Omental fat pad (tissue), 4 donors: ENCODE measurements at places on chromosomes 3 and 15.

- no peak for DNase-seq
Measured at GRCh38 chr15:94231723-94232468, 535 bp downstream of the MCTP2 start.

DNA sequence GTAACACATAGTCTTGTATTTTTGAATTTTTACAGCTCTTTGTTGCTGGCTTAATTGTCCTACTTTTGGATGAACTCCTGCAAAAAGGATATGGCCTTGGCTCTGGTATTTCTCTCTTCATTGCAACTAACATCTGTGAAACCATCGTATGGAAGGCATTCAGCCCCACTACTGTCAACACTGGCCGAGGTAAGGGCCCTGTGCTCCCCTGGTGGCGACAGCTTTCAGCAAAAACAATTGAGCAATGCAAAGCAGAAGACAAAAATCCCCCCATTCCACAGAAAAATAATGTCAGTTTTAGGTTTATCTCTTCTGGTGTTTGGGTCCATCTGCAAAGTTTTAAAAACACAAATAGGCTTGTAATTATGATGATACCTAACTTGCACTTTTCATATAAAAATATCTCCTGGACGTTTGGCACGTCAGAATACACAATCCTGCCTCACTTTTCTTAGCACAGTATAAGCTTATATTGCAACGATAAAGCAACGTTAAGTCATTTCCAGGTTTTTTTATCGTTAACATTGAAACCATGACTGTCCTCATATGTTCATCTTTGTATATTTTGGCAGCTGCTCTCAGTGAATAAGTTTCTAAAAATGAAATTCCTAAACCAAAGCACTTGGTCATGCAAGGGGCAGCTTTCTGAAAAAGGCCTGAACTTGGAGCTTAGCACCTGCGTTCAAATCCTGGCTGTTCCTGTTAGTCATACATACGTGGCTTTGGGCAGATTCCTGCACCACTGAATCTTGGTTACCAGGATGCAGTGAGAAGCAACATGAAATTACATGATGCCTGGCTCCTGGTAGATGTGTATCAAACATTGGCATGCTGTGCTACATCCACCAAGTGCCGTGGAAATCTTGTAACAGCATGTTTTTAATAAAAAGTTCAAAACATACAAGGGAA, 8.5 kb downstream of the SEC61A1 start:
- no peak for DNase-seq

GRCh38 chr15:80309769-80310384, 57.9 kb upstream of the CTXND1 start:
- no peak for DNase-seq

DNA sequence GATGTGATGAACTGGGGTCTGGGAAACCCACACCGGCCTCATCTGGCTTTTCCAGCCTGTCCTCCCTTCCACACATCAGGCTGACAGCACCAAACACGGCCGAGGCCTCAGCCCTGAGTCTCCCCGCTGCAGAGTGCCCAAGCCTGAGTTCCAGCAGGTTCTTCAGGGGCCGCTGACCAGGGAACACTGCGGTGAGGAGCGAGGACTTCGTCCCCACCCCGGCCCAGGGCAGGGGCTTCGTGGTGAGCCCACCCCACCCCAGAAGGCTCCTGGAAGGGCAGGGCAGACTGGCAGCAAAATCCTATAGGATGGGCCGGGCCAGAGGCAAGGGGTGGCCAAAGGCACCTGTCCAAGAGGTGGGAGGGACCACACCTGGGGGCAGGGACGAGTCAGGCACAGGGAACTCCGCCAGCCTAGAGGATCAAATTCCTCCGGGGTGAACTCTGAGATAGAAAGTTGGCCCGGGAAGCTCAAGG, at the start of gene SLC51A:
SLC51A (plus strand) TSS at position 446 of the 476 bp plus-strand sequence. CDS start 179 bp downstream, outside the sequence.
- DNase-seq: no peak

- DNase-seq: no peak
Measured at GRCh38 chr3:101806491-101806890, 27.5 kb downstream of the NXPE3 start.

DNA sequence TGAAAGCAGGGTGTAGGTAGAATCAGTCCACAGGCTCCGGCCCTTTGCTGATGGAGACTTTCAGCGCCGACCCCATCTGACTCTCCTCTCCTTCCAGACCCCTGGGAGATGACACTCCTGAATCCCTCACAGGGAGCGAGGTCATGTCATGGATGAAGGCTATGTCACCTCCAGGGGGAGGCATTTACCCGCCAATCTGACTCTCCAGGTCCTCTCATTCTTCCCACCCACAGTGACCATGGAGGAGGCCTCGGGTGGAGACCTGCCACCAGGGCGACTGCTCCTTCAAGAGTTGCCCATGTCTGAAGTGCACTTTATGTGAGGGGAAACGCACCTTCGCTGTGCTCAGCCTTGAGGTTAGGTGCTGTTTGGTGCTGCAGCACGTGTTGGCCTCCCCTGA, 112.7 kb downstream of the KLF13 start:
- no peak for DNase-seq

- no peak for DNase-seq
Measured at GRCh38 chr3:123723522-123724168, 138.8 kb upstream of the HACD2 start.

GRCh38 chr15:55526559-55527036, 18.6 kb upstream of the DNAAF4 start:
- DNase-seq: no peak

DNA sequence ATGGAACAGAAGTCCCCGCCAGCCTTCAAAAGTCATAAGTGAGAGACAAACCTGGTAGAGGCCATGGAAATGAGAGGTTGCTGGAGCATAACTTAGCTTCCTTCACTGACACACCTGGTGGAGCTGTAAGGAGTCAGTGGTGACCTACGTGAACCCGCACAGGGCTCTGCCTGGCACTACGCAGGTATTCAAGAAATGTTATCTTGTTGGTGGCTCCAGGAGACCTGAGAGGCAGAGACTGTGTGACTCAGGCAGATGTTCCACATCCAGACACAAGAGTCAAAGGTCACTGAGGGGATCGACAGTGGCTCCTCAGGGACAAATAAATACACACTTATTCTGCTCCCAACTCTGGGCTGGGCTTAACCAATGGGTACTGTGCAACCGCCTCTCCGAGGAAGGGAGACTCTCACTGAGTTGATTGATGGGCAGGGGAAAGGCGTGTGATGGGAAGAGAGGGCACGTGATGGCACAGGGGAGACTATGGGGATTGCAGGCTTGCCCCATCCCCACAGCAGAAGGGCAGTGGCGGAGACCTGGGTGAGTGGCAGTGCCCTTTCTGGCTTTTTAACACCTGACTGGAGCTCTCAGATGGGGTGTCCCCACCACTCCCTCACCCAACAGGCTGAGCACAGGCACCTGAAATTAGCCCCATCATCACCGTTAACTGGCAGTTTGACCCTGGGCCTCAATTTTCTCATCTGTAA, 111.7 kb upstream of the SMAD3 start:
- DNase-seq: no peak

DNA sequence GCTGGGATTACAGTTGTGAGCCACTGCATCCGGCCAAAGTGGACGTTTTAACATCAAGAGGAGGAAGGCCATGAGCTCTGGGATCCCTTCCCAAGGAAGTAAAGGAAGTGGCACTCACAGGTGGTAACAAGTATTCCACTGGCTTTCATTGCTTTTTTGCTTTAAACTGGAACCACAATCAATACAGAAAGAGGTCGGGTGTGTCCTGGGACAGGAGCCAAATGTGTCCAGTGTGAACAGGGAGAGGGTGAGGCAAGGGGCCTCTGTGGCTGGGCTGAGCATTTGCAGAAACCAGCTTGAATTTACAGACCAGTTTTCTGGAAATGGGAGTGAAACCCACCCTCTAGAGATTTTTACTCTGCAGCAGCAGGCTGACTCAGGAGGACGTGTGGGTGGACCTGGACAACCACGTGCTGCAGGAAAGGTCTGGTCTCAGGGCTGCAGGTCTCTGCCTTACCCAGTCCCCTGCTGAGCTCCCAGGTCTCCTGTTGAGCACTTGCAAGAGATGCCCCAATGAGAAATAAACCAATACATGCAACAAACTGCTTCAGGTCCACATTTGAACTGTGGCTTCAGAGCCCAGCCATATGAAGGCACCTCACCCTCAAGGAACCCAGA, 42.8 kb upstream of the TMEM115 start:
- DNase-seq: no peak

- DNase-seq: no peak
Measured at GRCh38 chr3:39149059-39149455, 4.3 kb downstream of the CSRNP1 start.

DNA sequence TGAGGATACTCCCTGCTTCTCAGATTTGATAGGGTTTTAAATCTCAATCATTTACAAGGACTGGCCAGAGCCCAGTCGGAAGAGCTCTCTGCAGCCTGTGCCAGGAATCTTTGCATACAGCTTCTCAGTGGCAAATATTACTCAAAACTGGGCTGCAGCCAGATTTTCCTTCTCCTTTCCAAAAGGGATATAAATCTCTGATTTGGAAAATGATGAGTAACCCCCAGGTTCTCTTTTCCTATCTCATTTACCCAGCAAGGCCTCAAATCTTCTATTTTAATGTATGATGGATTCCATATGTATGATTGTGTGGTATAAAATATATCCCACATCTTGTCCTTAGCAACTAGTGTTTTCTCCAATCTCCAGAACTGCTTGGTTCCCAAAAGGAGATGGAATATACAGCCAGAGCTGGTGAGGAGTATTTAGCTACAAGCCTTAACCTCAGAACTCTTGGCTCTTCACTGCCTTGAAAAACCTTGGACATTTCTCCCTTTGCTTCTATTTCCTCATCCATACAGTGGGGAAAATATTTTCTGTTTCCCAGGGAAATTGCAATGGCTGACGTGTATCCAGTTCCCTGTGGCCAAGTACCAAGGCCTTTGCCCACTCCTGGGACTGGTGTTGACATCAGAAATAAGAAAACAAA, 114.4 kb downstream of the ATG7 start:
- no peak for DNase-seq
